ENCODE measurements at places on chromosomes 13 and 19. TPM values are rescaled to one million over a fixed set of nuclear protein-coding genes. Genes with fewer than 3 reads are reported as not detected.

ALOX5AP gene
- 0.52 TPM for total RNA-seq

THAP8 gene
- total RNA-seq, result 6.8 TPM

FUT2 gene
- not detected for total RNA-seq

NCLN gene
- 76.1 TPM for total RNA-seq

ZNF345 gene
- total RNA-seq, result 0.96 TPM

FCGBP gene
- total RNA-seq, result 0.15 TPM

SIGLEC6 gene
- total RNA-seq, result not detected

COG3 gene
- 16.3 TPM for total RNA-seq

ADGRE2 gene
- total RNA-seq, result not detected

PLEKHF1 gene
- 4.2 TPM for total RNA-seq

ATP12A gene
- total RNA-seq, result not detected

GJB2 gene
- not detected for total RNA-seq

PLPP2 gene
- 32.6 TPM for total RNA-seq

FOXO1 gene
- total RNA-seq, result 6.8 TPM

UPK1A gene
- not detected for total RNA-seq

GARIN5A gene
- total RNA-seq, result 1.1 TPM

GJB6 gene
- total RNA-seq, result not detected

DNA sequence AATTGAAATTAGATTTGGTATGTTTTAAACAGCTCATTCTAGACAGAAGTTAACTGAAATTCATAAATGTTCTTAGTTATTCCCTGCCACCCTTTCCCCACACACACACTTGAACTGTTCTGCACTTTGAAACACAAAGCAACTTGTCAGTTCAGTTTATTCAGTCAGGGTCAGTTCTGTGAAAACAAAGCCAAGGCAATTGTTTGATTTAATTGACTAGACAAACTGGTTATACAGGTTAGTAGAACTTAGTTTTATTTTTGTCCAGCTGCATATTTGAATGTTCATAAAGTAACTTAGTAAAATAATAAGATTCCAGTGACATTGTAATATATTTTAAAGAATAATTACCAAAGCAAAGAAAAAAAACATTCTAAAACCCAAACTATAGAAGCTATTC, 98.3 kb upstream of the KLF5 start:
- no peak for DNase-seq

DNA sequence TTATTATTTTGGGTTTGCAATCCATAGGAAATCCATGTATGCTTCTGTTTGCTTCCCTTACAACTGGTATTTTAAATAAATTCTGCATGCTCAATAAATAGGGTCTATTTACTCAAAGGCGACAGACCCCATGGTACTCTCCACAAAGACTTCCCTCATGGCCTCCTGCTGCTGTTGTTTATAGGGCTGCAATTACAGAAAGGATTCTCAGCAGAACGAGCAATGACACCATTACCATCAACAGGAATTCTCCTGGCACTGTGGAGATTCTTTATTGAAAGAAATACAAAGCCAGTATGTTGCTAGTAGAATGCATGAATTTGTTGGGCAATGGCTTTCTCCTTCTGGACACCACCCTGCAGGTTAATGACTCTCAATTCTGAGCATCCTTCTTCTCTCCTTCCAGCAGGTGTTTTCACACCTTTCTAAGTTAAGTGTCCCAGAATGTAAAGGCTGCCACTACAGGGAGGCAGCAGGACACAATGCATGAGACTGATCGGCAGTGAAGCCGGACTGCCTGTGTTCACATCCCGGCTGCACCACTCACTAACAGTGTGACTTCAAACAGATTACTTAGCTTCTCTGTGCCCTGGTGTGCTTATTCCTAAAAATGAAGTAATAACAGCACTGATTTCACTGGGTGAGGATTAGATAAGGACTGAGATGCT, 360.2 kb downstream of the DNAJC15 start:
- no peak for DNase-seq

DNA sequence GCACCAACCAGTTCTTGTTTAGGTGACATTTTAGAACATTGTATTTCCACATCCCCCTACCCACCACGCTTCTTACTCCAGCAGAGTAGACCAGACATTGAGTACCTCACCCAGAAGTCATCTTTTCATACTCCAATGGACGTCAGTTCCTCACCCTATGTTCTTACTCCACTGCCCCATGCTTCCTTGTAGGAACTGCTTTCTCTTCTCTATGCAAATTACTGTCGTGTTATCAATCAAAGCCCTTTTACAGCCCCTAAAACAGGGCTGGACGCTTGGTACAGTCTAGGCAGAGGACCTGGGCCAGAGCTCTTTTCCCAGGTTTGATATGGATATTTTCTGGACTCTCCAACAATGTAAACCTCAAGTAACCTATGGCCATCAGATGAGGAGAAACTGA, 58.2 kb downstream of the USP12 start:
- no peak for DNase-seq

DNA sequence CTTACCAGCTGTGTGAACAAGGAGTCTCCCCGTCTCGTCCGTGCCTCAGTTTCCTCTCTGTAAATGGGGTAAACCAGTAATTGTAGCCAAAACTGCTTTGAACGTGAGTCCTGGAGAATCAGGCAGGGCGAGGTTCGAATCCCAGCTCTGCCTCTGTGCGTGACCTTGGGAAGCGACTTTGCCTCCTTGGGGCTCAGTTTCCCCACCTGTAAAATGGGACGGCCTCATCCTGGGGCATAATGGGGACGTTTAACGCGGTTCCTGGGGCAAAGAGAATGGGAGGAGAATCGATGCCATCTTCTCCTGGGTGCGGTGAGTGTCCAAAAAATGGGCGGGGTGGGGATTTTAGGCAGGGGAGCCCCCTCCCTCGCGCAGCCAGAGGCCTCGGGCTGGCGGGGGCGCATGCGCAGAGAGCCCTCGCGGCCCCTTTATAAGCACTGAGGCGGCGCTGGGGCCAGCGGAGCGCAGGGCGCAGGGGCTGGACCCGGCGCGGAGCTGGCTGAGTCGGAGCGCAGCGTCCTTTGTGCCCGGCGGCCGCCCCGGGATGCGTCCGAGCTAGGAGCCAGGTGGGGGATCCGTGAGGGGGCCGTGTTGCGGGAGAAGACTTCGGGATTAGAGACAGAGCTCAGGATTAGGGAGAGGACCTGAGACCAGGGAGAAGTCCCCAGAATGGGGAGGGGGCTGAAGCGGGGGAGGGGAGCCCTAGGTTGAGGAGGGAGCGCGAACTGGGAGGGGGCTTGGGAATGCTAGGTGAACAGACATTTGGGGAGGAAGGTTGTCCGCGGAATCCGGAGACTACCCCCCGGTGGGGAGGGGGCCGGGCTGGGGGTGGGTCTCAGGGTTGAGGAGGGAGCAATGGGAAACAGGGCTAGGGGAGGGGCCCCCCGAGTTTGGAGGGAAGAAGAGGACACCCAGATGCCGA, at the start of gene NCAN:
NCAN (plus strand) TSS at position 460 of the 922 bp plus-strand sequence. CDS start 4,996 bp downstream, outside the sequence.
- no peak for DNase-seq

- no peak for DNase-seq
Observed at GRCh38 chr19:14412996-14413692, 6.0 kb downstream of the DDX39A start.

- peak; percentile 31 for DNase-seq
Observed at GRCh38 chr13:51895906-51896888, 34.4 kb downstream of the CCDC70 start.

- no peak for DNase-seq
Observed at GRCh38 chr19:28475525-28475924, 737.4 kb downstream of the UQCRFS1 start.

- DNase-seq, result no peak
Observed at GRCh38 chr19:11387162-11388034, 3.3 kb upstream of the EPOR start.

DNA sequence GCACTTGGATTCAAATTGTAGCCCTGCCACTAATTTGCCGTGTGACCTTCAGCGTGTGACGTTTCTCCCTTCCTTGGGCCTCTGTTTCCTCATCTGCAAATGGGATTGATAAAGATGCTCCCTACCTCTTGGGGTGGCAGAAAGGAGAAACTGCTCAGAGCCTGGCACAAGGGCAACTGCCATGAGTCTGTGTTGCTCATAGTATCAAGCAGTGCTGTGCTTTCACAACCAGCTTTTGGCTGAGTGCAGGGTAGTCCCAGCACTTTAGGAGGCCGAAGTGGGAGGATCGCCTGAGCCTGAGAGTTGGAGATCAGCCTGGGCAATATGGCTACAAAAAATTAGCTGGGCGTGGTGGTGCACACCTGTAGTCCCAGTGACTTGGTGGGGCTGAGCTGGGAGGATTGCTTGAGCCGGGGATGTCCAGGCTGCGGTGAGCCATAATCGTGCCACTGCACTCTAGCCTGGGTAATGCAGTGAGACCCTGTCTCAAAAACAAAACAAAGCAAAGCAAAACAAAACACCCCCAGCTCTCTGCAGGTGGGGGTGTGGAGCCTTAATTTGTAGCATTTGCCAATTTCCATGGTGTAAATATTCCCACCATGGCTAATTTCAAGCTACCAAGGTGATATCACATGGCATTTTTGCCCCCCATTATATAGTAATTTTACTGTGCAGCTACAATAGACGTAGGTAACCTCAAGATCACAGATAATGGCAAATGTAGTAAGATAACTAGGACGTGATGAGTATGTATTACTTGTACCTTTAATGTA, 1.6 kb upstream of the MARK4 start:
- no peak for DNase-seq

DNA sequence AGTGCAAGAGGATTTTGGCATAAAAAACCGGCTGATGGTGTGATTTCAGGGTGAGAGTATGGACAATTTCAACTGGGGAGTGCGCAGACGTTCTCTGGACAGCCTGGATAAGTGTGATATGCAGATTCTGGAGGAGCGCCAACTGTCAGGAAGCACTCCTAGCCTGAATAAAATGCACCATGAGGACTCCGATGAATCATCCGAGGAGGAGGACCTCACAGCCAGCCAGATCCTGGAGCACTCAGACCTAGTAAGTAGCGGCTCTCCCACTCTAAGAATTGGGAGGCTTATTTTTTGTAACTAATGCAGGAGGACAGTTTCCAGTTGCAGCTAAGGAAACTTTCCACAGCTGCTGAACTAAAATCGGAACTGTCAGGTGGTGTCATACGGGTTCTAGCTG, 53.6 kb downstream of the ZAR1L start:
- peak; percentile 77 for DNase-seq

GRCh38 chr19:1858412-1859081, 4.8 kb downstream of the KLF16 start:
- DNase-seq, result no peak

GRCh38 chr19:5337708-5338655, 2.6 kb downstream of the PTPRS start:
- DNase-seq, result no peak

GRCh38 chr19:16073988-16074387, 2.3 kb upstream of the TPM4 start:
- peak; percentile 48 for DNase-seq

DNA sequence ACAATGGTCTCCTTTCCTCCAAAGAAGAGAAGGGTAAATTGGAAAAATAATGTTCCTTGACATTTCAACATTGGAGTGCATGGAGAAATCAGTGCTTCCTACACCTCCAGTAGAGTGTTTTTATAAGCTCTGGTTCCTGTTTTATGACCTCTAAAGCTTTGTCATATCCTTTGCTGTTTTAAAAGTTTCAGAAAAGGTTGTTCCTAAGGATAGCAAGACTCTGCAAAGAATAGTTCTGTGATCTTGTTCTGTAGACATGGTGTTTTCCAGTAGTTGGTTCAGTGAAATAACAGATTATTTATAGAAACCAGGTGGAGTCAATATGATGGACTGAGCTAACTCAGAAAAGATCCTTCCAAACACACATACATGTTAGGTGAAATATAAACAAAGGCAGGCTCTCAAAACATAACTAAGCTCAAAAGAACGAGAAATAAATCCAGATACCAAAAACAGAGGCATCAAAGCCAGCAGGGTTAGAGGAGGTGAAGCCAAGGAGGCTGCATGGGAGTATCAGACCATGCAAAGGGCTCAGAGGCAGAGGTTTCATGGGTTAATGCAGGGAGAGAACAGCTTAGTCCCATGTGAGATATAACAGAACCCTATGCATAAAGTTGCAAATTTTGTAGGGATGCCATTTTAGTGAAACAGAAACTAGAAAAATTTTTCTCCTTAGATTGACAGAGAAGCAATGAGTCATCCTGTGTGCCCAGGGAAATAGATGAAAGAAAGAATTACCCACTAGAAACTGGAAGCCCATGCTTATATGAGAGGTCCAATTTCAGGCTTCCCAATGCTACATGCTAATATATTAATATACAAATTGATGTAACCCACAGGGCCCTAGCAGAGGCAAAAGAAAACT, 44.3 kb downstream of the SHISA2 start:
- peak; percentile 46 for DNase-seq

DNA sequence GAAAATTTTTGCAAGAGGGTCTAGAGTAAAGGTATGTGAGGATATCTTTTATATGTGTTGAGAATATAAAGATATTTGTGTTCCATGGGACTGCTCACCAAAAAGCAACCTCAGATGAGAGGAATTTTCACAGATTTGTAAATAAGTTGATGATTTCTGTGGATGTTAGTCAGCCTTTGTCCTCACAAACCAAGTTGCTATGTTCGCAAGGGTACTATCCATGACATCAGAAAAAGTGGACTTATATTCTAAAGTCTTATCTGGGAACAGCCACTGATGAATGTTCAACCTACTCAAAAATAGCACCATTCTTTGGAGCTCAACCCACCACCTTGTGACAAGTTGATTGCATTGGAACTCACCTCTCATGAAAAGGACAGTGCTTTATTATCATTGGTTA, 138.6 kb downstream of the PCDH20 start:
- DNase-seq, result no peak

- no peak for DNase-seq
Observed at GRCh38 chr19:38922482-38922881, 8.1 kb downstream of the SARS2 start.

DNA sequence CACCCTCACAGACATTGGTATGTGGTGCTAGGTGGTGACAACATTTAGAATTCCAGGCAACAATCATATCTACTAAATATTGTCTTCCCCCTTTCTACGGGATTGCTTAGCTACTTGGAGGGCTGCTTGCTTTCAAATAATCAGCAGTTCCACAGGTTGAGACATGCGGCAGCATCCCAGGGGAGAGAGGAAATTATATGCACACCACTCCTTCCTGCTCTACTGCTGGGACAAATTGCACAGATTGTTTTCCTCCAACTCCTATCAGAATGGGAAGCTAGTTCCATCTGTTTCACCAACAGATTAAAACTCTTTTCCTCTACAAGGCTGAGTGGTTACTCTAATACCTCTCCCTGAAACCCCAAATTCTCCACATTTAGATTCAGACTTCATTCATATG, 275.4 kb downstream of the DNAJC15 start:
- DNase-seq, result no peak

- no peak for DNase-seq
Observed at GRCh38 chr13:109369353-109370052, 416.9 kb downstream of the IRS2 start.

- DNase-seq, result no peak
Observed at GRCh38 chr13:33997574-33997973, 179.6 kb downstream of the RFC3 start.

DNA sequence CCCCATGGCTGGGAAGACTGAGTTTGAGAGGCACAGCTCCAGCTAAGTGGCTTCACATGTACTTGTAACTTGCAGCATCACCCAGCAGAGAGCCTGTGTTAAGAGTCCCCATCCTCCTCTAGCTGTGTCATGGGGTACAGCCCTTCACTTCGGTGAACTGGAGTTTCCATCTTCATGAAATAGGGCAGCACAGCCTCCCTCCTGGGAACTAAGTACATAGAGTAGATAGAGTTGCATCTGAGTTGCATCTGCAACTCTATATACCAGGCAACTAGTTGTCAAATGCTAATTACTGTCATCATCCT, 1.2 kb downstream of the PRDX2 start:
- DNase-seq, result no peak

Measured in M059J (cell line).